MM.1S (cell line): ENCODE measurements at places on chromosomes 2 and 18.

DNA sequence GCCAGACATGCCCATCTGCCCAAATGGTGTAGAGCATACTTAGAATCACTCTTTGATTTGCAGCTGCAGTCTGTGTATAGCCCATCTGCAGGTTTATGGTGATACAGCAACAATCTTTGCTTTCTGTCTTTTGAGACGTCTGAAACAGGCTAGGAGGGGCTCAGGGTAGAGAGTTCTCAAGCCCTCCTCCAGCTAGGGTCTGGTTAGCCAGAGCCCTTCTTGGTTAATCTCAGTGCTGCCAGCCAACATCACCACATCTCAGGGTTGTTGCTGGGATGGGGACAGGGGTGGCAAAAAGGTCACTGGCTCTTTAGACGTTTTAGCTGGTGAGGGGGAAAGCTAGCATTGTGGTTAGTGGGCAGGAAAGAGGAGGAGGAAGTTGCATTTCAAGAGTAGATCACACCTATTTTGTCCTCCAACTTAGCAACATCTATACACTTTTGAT lies 136.6 kb upstream of the ACAA2 start:
- no peak overlapping the region for H3K4me3 ChIP-seq
- no peaks in the 10 kb centered on the region for H3K27me3 ChIP-seq
- peak; percentile 27 for DNase-seq
- H3K4me1 ChIP-seq, result no peaks in the 10 kb centered on the region
- H3K27ac ChIP-seq, result no peak overlapping the region

DNA sequence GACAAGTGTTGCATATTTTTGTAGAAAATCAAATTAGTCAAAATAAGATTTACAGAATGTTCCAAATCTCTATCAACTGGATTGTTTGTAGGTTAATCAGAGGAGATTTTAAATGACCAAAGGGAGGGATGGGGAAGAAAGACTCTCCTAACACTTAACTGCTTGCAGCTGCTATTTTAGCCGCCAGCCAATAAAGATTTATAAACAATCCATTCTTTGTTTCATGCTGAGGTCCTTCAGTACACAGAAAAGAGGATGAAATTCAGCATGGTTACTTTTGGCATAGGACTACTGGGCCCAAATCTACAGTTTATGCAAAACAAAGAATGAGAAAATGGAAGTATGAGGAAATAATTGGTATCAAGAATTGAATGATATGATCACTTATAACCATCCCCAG lies 86.4 kb upstream of the FN1 start:
- H3K4me1 ChIP-seq, result no peaks in the 10 kb centered on the region
- no peak overlapping the region for H3K27ac ChIP-seq
- no peak for DNase-seq
- no peak overlapping the region for H3K4me3 ChIP-seq

- no peak overlapping the region for H3K27ac ChIP-seq
- H3K4me1 ChIP-seq, result 0 out of 2 replicates have a peak, but pooled peaks cover 6% of the 10 kb centered on the region
- DNase-seq, result no peak
- no peak overlapping the region for H3K4me3 ChIP-seq
- no peaks in the 10 kb centered on the region for H3K27me3 ChIP-seq
Measured at GRCh38 chr18:79071503-79072210, 2.5 kb downstream of the ATP9B start.

- no peaks in the 10 kb centered on the region for H3K27me3 ChIP-seq
- H3K36me3 ChIP-seq, result no peaks in the 10 kb centered on the region
- no peak overlapping the region for H3K4me3 ChIP-seq
- no peak overlapping the region for H3K27ac ChIP-seq
- DNase-seq, result no peak
Measured at GRCh38 chr2:12116228-12116750, 369.9 kb downstream of the LPIN1 start.

- peaks cover 25% of the 10 kb centered on the region for H3K4me1 ChIP-seq
- H3K36me3 ChIP-seq, result no peaks in the 10 kb centered on the region
- H3K27me3 ChIP-seq, result no peaks in the 10 kb centered on the region
- H3K27ac ChIP-seq, result no peak overlapping the region
- no peak overlapping the region for H3K4me3 ChIP-seq
Measured at GRCh38 chr18:8912348-8913326, 189.9 kb upstream of the NDUFV2 start.

DNA sequence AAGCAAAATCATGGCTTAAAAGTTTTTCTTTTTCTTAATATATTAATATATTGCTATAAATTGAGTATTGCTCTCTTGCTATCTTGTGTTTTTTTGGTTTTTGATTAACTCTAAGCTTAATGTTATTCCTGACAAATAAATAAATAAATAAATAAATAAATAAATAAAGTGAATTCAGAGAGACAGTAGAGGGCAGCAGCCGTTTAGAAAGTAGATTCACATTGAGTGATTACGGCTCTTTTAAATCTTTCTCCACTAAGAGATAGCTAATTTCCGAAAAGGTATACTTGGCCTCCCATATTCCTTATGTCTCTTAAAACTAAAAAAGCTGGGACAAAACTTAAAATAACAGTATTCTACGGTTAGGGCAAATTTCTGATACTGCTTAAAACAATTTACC lies 34.3 kb downstream of the MSH2 start:
- H3K27me3 ChIP-seq, result no peaks in the 10 kb centered on the region
- no peak for DNase-seq
- no peaks in the 10 kb centered on the region for H3K36me3 ChIP-seq
- H3K27ac ChIP-seq, result no peak overlapping the region
- H3K4me3 ChIP-seq, result no peak overlapping the region

- no peak for DNase-seq
- no peaks in the 10 kb centered on the region for H3K27me3 ChIP-seq
- H3K4me3 ChIP-seq, result no peak overlapping the region
- no peaks in the 10 kb centered on the region for H3K4me1 ChIP-seq
- no peak overlapping the region for H3K27ac ChIP-seq
Measured at GRCh38 chr2:129821445-129821844, 158.0 kb upstream of the RAB6C start.

- H3K4me3 ChIP-seq, result no peak overlapping the region
- DNase-seq, result no peak
- H3K36me3 ChIP-seq, result no peaks in the 10 kb centered on the region
- no peaks in the 10 kb centered on the region for H3K4me1 ChIP-seq
- H3K27ac ChIP-seq, result no peak overlapping the region
Measured at GRCh38 chr2:141015341-141016047, 1115.3 kb downstream of the LRP1B start.

- peaks cover 35% of the 10 kb centered on the region for H3K4me1 ChIP-seq
- no peak overlapping the region for H3K4me3 ChIP-seq
- DNase-seq, result no peak
- no peaks in the 10 kb centered on the region for H3K27me3 ChIP-seq
- H3K27ac ChIP-seq, result no peak overlapping the region
Measured at GRCh38 chr2:206282746-206283145, 8.3 kb downstream of the ZDBF2 start.

DNA sequence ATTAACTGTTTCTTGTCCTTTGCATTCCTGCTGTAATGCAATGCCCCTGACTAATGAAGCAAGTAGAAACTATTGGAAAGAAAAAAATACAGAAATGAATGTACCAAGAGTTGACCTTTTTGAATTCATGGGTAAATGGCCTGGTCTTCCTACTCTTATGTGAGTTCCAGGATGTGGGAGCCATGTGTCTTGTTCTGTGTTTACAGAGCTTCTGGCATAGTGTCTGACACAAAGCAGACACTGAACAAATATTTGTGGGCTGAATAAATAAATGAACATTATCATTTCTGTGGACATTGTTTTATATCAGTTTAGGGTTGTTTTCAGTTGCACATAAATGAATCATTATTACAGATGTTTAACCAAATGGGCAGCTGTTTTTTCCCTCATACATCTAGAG lies 155.5 kb downstream of the CD8B2 start:
- H3K4me1 ChIP-seq, result no peaks in the 10 kb centered on the region
- H3K4me3 ChIP-seq, result no peak overlapping the region
- no peaks in the 10 kb centered on the region for H3K36me3 ChIP-seq

GRCh38 chr2:55401124-55401523 lies 18.5 kb downstream of the CCDC88A start:
- no peak for DNase-seq
- H3K27me3 ChIP-seq, result no peaks in the 10 kb centered on the region
- H3K4me1 ChIP-seq, result no peaks in the 10 kb centered on the region
- H3K27ac ChIP-seq, result no peak overlapping the region

DNA sequence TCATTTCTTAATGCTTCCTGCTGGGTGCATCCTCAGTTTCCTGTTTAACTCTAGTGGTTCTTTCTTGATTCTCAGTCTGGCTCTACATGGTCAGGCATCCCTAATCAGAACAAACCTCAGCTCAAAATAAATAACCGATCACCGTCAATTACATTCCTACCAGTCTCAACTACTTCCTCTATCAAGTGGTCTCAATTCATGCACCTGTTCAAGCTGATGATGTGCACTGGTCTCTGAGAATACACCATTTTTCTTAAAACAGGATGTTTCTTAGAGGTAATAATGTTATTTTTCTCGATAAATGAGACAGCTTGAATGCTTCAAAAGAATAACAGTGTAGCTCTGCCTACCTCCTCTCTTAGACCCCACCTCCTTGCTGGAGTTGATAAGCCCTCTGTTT lies 420.9 kb downstream of the SOCS6 start:
- no peaks in the 10 kb centered on the region for H3K27me3 ChIP-seq
- H3K4me1 ChIP-seq, result no peaks in the 10 kb centered on the region
- no peak overlapping the region for H3K4me3 ChIP-seq
- no peaks in the 10 kb centered on the region for H3K36me3 ChIP-seq
- H3K27ac ChIP-seq, result no peak overlapping the region
- no peak for DNase-seq

GRCh38 chr2:39068299-39069135 lies 52.3 kb downstream of the SOS1 start:
- DNase-seq, result no peak
- H3K4me3 ChIP-seq, result no peak overlapping the region
- H3K27me3 ChIP-seq, result no peaks in the 10 kb centered on the region
- no peaks in the 10 kb centered on the region for H3K4me1 ChIP-seq

DNA sequence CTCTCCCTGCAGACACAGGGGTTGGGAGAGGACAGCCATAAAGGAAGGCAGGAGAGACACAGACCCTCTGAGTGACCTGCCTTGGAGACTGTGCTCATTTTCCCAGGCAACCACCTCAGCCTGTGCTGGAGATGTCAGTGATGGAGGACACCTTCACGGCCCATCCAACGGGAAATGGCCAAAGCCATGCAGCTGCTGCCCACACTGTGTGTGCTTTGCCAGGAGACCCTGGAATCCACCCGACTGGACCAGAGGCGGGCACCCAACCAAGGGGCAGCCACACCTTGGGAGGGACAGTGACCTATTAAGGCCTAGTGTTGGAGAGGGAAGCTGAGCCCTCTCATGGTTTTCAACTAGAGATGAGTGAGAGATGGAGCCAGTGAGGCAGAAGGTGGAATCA lies 192.5 kb downstream of the SMAD2 start:
- H3K27me3 ChIP-seq, result no peaks in the 10 kb centered on the region
- H3K4me3 ChIP-seq, result no peak overlapping the region
- DNase-seq, result no peak
- H3K4me1 ChIP-seq, result no peaks in the 10 kb centered on the region
- H3K36me3 ChIP-seq, result no peaks in the 10 kb centered on the region

- H3K4me1 ChIP-seq, result no peaks in the 10 kb centered on the region
- no peak overlapping the region for H3K27ac ChIP-seq
- no peak overlapping the region for H3K4me3 ChIP-seq
- DNase-seq, result no peak
Measured at GRCh38 chr18:8468921-8469335, 140.3 kb upstream of the RAB12 start.

DNA sequence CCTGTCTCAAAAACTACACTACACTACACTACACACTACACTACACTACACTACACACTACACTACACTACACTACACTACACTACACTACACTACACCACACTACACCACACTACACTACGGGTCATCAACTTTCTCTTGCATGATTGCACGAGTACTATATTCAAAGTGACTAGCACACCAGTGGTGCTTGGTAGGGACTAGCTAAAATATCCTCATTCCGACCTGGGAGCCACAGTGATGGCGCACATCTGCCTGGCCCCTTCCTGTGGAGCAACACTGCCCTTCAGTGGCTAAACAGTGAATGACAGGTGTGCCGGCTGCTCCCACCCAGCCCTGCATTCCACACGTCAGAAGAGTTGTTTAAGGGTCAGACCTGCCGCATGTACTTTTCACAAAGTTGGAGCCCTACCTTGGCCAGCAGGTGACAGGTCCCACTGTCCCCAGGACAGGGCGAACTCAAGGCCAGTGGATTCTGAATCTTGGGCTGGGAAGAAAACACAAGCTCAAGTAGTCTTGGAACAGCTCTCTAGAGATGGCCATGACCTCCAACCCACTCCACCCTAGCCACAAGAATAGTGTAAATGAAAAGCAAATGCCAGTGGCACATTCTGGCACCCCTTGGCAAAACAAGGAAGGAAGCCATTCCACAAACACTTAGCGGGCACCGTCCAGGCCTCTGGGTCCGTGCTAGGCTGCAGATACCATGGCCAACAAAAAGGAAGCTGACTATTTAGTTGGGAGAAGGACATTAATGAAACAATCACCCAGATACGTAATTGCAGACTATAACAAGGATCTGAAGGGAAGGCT lies 79.7 kb upstream of the MSH2 start:
- peak; percentile 85 for DNase-seq
- no peak overlapping the region for H3K4me3 ChIP-seq
- H3K27ac ChIP-seq, result peak overlapping the region; percentile 94; the same call in 1 of the 2 replicates
- no peaks in the 10 kb centered on the region for H3K36me3 ChIP-seq
- H3K27me3 ChIP-seq, result no peaks in the 10 kb centered on the region

GRCh38 chr18:5912566-5912965 lies 17.2 kb upstream of the TMEM200C start:
- H3K27ac ChIP-seq, result no peak overlapping the region
- H3K36me3 ChIP-seq, result no peaks in the 10 kb centered on the region

- H3K4me3 ChIP-seq, result no peak overlapping the region
- no peak for DNase-seq
- H3K27me3 ChIP-seq, result peaks cover 47% of the 10 kb centered on the region
- no peaks in the 10 kb centered on the region for H3K4me1 ChIP-seq
- H3K27ac ChIP-seq, result no peak overlapping the region
- H3K36me3 ChIP-seq, result no peaks in the 10 kb centered on the region
Measured at GRCh38 chr2:240847817-240848216, 20.8 kb upstream of the AGXT start.

DNA sequence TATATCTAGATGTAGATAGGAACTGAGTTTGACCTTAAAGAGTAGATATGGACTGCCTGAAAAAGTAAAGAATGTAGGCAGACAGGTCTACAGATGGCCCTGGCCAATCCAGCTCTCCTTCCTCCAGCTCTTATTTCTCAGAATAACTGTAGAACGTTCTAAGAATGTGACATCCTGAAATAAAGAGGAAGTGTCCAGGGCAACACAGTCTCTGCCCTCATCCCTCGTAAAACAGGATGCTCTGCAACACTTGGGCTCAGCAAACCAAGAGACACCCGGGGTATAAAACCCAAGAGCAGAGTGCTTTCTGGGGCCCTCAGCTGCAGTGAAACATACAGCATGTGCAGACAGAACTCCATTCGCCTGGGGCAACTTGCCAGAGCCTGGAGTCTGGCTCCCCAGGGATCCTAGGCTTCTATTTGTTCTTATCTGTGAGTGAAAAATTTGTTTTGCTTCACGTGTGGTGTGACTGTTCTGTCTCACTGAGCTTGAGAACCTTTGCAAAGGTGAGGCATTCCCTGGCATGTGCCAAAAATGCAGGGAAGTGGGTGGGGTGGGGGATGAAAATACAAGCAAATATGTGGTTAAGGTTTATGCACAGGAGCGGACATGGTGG lies 401.0 kb downstream of the SETBP1 start:
- no peak overlapping the region for H3K4me3 ChIP-seq
- H3K27me3 ChIP-seq, result no peaks in the 10 kb centered on the region
- H3K36me3 ChIP-seq, result no peaks in the 10 kb centered on the region

GRCh38 chr2:10286216-10287037 lies 16.3 kb upstream of the HPCAL1 start:
- DNase-seq, result no peak
- no peaks in the 10 kb centered on the region; the same call in 1 of the 2 replicates for H3K4me1 ChIP-seq
- H3K27ac ChIP-seq, result no peak overlapping the region
- H3K27me3 ChIP-seq, result no peaks in the 10 kb centered on the region
